Stimulated activated CD4-positive, alpha-beta T cell treated with anti-CD3 and anti-CD28 coated beads, TNF-alpha, amount 100 ng/mL, for 1 hour (primary cell): ENCODE measurements at places on chromosomes 3 and 15.

GRCh38 chr15:66630801-66631351 lies 65.1 kb upstream of the LCTL start:
- DNase-seq = no peak

- no peak for DNase-seq
Observed at GRCh38 chr3:163951397-163951987, 1126.8 kb downstream of the SI start.

DNA sequence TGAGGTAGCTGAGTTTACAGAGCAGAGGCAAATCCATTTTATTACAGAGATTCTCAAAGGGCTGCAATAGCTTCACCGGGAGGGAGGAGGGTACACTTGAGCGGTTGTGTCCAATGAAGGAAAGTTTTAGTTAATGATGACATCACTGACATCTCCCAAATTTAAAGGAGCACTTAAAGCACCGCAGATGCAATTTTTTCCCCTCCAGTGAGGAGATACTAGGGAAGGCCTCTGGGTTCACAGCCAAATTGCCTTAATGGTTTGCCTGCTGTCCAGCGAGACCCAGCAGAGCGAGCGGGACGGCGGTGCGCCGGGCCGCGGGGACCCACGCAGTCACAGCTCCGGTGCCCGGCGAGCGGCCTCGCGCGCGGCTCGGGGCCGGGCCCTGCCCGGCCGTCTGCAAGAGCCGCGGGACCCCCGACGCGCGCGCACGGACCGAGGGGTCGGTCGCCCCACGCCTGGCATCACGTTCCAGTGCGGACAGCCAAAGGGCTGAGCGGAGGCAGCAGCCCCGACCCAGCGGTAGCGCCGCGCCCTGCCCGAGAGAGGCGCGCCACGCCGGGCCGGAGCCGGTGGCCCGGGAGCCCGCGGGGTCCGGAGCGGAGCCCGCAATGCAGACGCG lies 160.5 kb upstream of the CHRNA7 start:
- DNase-seq = no peak

- no peak for DNase-seq
Observed at GRCh38 chr15:59993950-59994401, 10.1 kb upstream of the FOXB1 start.

DNA sequence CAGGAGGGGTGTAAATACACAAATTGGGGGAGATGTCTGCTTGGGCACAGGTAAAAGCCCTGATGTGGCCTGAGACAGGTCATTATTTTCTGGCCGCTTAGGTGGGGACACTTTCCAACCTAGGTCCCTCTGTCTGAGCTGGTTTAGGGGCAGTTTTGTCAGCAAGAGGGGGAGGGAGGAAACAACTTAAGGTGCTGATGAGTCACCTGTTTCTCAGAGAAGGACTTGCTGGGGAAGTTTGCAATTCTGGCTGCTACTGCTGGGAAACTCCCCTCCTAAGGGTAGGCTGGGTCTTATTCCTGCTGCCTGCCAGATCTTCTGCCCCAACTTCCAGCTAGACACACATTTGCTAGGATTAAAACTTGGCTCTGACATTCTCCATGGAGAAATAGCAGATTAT lies 4.8 kb upstream of the RHOV start:
- DNase-seq = no peak

- DNase-seq = no peak
Observed at GRCh38 chr3:157844800-157845565, 261.2 kb downstream of the SHOX2 start.

DNA sequence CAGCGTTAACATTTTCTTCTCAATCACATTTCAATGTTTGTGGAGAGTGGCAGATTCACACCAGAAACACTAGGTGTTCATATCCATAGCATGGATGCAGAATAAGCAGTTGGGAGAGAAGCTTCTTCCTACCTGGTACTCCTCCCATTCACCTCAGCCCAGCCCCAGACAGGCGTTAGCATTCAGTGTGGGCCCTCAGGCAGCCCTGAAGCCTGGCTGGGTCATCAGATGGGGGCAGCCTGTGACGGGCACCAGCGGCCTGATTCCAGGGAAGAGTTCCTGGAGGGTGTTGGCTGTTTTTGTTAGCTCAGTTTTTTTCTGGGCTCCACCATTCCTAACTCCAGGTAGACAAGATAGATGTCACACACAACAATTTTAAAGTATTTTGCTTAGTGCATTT lies 31.1 kb downstream of the APH1B start:
- DNase-seq = no peak

DNA sequence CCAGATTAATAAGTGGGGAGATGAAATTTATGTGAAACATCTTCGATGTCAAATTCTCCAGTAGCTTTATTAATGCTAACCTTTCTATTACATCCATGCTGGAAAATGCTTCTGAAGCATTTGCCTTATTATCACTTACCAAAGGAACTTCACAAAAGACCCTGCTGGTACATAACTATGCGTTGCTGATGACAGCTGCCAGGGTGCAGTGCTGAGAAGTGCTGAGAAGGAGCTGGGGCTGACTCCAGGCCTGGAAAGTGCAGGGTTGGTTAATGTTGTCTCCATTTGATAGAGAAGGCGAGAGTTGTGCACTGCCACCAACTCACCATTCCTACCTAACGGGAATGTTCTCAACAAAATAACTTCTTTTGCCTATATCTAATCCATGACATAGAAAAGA lies 736.0 kb upstream of the NR2F2 start:
- no peak for DNase-seq

DNA sequence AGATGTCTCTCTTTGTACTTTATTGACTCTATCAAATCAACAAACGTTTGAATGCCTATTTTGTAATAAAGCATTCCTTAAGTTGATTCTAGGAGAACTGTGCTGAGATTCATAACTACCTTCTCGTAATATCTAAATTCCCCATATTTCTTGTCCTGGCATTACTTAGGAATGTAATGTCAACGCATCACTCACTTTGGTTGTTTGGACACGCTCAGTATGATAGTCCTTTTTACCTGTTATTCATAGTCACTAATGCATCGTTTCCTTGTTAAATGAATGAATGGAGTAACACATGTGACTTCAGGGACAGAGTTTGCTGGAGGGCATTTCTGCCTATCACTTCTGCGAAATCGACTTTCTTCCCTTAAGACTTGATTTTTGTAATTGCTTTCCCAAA lies 44.1 kb upstream of the RASGRP1 start:
- DNase-seq = no peak

GRCh38 chr3:54888873-54889272 lies 39.0 kb downstream of the LRTM1 start:
- no peak for DNase-seq

GRCh38 chr3:29590461-29590860 lies 309.6 kb downstream of the RBMS3 start:
- DNase-seq = no peak

GRCh38 chr15:56698270-56698669 lies 35.0 kb downstream of the ZNF280D start:
- DNase-seq = no peak
